A673 (cell line): ENCODE measurements at places on chromosomes 13 and 19.

GRCh38 chr13:102333320-102334198 lies 68.3 kb downstream of the FGF14 start:
- peak; percentile 30 for DNase-seq

GRCh38 chr19:2641332-2641698 lies 61.2 kb downstream of the GNG7 start:
- no peak for DNase-seq

DNA sequence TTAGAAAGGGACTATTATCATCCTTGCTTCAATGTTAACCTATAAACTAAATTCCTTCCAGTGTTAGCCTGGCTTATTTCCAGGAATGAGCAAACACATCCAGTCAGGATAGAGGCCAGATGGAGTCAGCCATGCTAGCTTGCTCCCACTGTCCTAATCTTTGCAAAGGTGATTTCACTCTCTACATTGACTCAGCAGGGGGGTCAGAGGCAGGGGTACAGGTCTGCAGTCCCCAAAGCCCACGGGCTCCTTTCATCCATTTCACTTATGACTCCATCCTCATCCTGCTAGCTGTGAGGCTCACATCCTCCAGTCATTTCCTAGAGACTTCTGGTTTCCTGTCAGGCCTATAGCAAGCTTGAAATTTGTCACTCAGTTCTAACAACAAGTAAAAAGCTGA lies 63.4 kb upstream of the CEACAM8 start:
- no peak for DNase-seq

DNA sequence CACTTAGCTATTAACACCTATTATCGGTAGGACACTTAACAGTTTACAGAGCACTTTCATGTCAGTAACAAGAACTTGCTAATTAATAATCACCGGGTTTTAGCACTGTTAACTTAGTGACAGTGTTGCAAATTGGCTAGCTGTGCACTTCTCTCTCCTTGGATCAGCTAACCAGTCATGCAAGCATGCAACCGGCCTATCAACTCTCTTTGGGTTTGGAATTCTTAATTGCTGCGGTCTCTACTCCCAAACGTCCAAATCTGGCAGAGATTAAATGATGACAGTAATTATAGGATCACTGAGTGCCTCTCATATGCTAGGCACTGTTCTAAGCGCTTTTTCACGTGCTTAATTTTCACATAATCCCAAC lies 1.2 kb downstream of the EPS15L1 start:
- DNase-seq, result no peak

- DNase-seq, result peak; percentile 97
These were observed 37.5 kb downstream of the SUGP2 start for GRCh38 chr19:18995804-18996241.

DNA sequence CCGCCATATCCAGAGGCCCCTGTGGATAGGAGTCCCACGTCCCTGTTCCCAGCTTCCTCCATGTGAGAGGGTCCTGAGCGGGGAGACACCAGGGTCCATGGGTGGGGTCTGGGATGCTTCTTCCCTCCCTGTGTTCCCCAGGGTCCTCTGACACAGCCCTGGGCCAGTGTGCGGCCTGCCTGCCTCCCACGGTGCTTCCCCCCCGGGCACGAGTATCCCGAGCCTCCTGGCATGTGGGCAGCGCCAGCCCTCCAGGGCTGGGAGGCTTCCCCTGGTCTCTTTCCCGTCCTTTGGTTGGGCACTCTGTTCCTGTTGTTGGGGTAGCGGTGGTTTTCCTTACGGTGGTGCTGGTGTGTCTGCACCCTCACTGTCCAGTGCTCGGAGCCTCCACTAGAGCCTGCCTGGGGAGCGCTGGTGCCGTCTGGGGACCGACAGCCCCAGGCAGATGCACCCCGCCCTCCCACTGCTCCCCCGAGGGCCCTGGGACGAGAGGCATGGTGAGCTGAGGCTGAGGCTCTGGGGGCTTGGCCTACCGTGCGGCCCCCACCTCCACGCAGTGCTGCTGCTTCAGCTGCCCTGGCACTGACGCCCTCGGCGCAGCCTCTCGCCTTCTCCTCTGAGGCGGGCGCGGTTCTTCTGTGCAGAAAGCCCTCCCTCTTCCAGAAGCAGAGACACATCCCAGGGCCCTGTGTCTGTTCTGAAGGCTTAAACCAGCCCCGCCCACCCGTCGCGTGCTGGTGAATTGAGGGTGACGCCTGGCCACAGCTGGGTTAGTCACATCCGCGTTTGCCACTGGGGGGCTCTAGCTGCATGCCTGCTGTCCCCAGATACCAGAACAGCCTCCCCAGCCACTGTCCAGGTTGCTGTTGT lies 27.9 kb downstream of the PLEKHJ1 start:
- peak; percentile 82 for DNase-seq

DNA sequence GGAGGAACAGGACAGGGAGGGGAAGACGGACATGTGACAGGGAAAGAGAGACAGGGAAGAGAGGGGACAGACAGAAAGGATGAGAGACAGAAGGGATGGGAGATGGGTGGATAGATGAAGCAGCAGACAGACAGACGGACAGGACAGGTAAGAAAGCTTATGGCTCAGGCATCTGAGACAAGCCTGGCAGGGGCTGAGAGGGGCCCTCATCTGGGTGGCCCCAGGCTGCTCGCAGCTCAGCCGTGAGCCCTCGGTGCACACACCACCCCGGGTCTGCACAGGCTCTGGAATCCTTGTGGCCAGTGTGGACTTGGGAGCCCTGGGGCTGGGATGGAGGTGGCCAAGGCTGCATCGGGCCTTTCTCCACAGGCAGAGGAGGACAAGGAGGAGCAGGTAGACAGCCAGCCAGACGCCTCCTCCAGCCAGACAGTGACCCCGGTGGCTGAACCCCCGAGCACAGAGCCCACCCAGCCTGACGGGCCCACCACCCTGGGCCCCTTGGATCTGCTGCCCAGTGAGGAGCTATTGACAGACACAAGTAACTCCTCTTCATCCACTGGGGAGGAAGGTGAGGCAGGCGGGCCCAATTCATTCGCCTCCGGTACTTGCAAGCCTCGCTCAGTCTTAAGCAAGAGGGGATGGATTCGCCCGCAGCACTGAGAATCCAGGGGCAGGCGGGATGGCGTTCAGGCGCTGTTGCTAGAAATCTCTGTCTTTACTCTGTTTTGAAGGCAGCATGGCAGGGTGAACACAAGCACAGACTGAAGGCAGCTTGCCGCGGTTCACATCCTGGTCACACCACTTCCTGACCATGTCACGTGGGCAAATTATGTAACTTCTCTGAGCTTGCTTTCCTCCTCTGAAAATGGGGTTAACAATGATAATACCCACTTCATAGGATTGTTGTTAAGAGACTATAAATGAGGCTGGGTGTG lies 14.0 kb downstream of the GRAMD1A start:
- no peak for DNase-seq

- DNase-seq, result no peak
These were observed 10.5 kb downstream of the CYTH2 start for GRCh38 chr19:48479686-48480085.
